ENCODE measurements at places on chromosomes 7 and 10.

- DNase-seq, result no peak
These were observed 39.6 kb upstream of the SLC16A12 start for GRCh38 chr10:89575031-89575430.

DNA sequence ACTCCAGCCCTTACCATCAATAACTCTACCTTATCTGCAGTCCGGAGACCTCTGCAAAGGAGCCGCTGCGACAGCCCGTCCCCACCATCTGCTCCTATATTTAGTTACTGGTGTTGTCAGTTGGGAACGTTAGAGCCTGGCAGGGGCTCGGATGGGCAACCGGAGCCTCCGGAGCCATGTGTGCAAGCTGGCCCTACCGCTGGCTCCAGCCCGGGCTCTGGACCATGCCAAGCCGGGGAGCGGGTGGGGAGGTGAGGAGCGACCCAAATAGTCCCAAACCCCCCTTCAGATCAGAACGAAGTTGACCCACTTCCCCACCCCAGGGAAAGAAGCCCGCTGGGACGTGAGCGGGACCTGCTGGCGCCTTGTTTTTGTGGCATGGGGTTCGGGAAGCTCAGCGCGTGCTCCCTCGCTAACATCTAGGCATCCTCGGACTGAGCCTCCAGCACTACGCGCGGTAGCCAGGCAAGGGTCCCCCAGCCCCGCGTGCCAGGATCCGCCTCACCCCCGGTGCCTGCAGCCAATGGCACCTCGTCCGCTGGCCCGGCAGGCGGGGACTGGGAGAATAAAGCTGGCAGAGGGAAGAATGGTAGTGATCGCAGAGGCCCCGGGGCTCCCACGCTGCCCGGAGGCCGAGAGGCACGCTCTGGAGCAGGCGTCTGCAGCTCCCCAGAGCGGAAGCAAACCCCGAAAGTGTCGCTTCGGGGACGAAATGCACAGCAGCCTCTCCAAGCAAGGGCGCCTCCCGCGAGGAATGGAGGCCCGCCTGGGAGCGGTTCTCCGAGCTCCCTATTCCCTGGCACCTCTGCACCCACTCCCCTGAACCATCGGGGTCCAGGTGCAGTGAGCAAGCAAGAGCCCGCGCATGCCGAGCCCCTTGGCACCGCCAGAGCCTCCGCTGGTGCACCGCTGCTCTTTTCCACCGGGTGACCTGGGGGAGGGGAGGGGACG is 679 bp downstream of the LRRC20 start:
- no peak for DNase-seq

- DNase-seq, result no peak
These were observed 501.6 kb downstream of the GALNT17 start for GRCh38 chr7:71633551-71634008.

GRCh38 chr10:51501396-51501795 is 198.0 kb downstream of the CSTF2T start:
- no peak for DNase-seq

- no peak for DNase-seq
These were observed 168.4 kb upstream of the IMMP2L start for GRCh38 chr7:111730476-111731300.

DNA sequence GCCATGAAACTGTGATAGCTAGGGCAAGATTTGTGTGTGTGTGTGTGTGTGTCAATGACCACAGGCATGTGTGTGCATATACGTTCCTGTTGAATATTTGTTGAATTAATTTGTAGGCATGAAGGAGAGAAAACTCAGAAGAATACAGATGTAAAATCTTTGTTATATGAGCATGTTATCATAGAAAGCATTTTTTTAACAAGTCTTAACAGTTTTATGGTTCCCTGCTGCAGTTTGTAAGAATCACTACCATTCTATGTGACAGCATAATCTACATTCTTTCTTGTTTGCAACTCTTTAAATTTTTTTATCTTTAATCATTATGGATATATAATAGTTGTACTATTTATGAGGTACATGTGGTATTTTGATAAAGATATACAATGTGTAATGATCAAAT is 130.3 kb downstream of the CD36 start:
- no peak for DNase-seq

DNA sequence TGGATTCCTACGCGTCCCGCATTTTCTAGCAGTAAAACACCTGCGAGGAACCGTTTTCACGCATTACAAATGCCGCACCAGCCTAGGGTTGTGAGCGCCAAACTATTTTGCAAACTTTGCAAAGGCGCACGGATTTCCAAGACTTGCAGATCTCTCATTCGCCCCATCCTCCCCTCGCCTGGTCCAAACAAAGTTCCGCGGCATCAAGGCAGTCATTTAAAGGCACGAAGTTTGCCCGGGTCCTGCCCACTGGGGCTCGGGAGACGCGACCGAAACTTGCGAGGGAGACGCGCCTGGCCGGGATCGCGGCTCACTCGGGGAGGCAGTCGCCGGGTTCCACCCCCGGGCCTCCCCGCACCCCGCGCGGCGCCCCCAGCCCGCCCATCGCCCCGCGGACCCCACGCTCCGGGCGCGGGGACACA is 613 bp downstream of the USP6NL start:
- DNase-seq, result no peak

- no peak for DNase-seq
These were observed 466.3 kb downstream of the ARL4A start for GRCh38 chr7:13153742-13154141.

GRCh38 chr7:76231071-76231470 is 29.4 kb downstream of the SRRM3 start:
- DNase-seq, result no peak

Data from CD4-positive, alpha-beta T cell treated with Interleukin-6 at 100 ng/mL for 8 hours (primary cell).